ENCODE measurements at places on chromosomes 6 and 20.

GRCh38 chr20:15176929-15177328 is 839.5 kb upstream of the FLRT3 start:
- DNase-seq, result no peak

GRCh38 chr20:46388201-46388836 is 18.1 kb downstream of the ELMO2 start:
- DNase-seq, result no peak

- no peak for DNase-seq
These were observed 203.8 kb upstream of the PCSK2 start for GRCh38 chr20:17023036-17023435.

- DNase-seq, result no peak
These were observed 39.5 kb downstream of the FBXO5 start for GRCh38 chr6:152943260-152943897.

DNA sequence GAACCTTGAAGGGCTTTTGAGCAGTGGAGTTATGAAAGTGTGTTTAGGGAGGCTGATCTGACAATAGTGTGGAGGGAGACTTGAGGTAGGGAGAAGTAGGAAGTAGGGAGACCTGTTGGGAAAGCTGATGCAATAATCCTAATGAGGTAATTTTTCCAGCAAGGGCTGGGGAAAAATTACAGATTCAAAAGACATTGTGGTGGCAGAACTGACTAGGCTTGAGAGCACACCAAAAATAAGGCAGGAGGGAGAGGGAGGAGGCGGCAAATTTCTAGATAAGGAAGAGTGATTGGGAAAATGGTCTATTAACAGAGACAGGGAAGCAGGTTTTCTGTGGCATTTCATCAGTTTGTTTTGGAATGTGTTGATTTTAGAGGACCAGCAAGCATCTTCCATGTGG is 5.5 kb downstream of the PRRT1 start:
- no peak for DNase-seq

DNA sequence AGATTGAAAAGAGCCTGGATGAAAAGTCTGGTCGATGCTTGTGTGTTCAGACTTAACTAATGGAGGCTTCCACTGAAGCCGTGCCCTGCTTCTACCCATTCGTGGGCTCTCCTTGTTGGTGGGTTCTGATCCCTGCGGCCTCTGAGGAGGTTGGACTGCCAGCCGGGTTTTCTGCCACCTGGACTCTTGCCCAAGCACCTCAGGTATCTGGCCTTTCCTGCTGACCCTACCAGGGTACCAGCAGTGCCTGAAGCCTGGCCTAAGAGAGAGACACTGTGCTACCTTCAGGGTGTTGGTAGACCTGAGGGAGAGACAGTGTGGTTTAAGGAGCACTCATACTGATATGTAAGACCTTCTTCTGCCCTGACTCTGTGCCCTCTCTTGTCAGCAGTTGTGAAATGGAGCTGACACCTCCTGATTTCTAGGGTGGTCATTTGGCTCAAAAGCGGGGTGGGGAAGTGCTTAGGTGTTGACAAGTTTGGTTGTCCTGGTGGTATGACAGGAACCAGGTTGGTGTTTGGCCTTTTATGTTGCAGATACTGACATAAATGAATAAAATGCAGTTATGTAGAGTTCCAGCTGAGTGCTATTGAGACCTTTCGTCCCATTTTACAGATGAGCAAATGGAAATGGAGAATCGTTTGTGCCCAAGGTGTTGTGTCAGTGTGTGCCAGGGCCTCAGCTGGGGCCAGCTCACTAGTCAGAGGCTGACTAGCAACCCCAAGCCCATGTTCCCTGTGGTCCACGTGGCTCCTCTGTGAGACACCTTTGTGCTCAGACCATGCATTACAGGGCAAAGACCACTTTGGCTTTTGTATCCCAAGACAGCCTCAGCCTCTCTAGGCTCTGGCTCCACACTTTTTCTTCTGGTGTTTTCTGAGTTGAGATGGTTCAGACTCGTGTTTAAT is 3.1 kb downstream of the PLCG1 start:
- no peak for DNase-seq

DNA sequence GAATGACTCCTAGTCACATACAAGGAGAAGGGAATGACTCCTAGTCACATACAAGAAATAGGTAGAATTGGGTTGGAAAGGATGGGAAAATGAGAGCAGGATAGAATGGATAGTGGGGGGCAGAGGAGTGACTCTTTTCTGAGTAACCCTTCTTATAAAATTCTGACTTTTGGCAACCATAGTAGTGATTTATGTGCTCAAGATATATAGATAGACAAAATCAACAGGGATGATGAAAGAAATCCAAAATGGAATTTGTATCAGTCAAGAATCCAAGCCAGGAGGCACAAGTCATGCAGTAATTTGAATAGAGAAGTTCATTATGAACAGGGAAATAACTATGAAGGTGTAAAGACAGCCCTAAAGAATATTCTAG is 41.7 kb downstream of the ADAT2 start:
- no peak for DNase-seq

GRCh38 chr6:31462026-31462963 is 35.6 kb upstream of the MICB start:
- no peak for DNase-seq

GRCh38 chr6:167574431-167575151 is 249.7 kb downstream of the TTLL2 start:
- DNase-seq, result peak; percentile 66

GRCh38 chr6:133130863-133131262 is 110.3 kb upstream of the EYA4 start:
- DNase-seq, result no peak

DNA sequence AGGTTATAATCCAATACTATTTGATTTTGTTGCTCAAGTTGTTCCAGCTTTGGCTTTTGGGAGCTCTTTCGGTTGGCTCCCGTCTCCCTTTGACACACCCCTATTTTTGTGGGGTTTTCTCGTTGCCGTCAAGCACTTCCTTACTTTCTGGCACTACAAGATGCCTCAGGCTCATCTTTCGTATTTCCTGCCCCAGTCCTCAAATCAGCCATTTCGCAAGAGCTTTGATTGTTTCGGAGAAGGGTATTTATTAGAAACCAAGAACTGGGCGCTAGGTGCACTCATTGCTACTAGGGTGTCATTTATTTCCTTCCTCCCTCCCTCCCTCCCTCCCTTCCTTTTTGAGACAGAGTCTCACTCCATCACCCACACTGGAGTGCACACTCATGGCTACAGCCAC is 13.3 kb upstream of the SOX12 start:
- DNase-seq, result no peak

GRCh38 chr6:110422444-110422822 is 7.1 kb upstream of the DDO start:
- no peak for DNase-seq

- DNase-seq, result no peak
These were observed 588.2 kb upstream of the NRSN1 start for GRCh38 chr6:23537828-23538227.

- DNase-seq, result no peak
These were observed 81.6 kb downstream of the FOXA2 start for GRCh38 chr20:22502731-22503191.

- no peak for DNase-seq
These were observed 708.4 kb upstream of the CITED2 start for GRCh38 chr6:140082867-140083297.

DNA sequence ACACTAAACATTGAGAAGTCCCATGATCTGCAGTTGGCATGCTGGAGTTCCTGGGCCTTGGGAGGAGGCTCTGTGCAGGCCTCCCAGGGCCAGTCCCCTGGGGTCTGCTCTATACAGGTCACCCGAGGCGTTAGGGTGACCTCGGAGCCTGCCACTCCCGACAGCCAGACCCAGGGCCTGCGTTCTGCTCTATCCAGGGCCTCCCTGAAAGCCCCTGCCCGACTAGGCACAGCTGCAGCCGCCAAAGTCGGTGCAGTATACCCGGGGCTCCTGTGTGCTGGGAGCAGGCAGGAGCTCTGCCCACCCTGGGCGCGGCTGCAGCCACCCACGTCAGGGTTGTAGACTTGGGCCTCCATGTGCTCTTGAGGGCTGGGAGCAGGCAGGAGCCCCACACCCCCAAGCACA is 6.3 kb upstream of the OR14J1 start:
- DNase-seq, result no peak

DNA sequence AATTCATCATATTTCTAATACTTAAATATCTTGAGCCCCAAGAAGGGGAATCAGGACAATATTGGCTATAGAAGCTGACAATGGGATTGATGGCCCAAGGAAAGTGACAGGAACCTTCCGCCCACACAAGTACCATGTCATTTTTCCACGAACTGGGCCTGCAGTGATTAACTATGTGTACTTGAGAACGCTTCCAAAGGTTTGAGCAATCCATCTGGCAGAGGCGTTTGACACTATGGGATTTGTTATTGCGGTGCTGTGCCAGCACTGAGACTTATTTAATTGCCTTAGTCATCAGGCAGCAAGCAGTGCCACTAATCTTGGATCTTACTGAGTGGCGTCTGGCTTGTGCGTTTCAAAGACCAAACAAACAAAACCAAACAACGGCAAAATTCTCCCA is 135.6 kb upstream of the UST start:
- no peak for DNase-seq

DNA sequence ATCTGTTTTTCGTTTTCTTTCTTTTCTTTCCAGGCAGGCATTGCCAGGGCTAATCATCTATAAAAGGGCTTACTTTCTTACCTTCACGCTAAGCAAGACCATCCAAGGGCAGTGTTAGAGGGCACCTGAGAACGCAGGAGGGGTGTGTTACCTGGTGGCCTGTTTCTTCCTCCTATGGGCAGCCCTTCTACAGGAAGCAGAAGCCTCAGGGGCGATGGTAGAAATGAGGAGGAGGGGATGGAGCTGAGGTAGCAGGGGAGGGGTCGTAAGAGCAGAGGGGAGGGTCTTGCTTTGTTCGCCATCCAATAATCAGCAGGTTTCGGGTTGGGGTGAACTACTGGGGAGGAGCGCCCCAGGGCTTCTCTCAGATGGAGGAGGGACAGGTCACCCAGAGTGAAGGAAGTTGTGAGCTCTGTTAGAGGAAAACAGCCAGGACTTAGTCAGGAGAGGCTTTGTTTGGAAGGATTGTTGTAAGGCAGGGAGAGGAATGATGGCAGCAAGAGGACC is 1.5 kb upstream of the CCR6 start:
- DNase-seq, result no peak

DNA sequence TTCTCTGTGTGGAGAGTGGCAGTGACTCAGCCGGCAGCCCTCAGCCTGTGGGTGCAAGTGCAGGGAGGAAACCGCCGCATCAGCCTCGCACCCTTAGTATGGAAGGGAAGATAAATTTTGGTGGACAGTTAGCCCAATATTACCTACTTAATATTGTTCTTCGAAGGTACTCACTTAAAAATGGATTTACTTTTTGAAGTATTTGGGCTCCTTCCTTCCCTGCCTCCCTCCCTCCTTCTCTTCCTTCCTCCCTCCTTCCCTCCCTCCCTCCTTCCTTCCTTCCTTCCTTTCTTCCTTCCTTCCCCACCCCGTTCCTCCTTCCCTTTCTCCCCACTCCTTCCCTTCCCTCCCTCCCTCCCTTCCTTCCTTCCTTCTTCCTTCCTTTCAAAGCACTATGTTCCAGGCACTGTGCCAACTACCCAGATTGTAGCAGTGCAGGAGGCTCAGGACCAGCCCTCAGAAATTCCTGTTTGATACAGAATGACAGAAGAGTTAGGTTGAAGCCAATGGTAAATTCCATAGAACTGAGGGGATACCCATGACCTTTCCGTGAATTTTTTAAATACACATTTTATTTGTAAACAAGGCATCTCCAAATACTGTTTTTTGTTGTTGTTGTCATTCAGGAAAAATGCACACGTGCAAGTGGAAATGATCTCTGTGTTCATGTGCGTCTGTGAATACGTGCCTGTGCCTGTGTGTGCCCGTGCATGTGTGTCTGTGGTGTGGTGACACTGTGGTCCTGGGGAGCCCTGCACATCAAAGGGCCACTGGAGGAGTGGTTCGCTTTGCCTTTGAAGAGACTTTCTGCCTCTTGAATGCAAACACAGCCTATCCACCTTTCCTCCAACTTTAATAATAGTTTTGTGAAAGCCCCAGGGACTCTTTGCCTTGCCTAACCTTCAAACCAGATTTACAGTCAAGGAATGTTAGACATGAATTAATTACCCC is 141.7 kb downstream of the EDN3 start:
- DNase-seq, result no peak

DNA sequence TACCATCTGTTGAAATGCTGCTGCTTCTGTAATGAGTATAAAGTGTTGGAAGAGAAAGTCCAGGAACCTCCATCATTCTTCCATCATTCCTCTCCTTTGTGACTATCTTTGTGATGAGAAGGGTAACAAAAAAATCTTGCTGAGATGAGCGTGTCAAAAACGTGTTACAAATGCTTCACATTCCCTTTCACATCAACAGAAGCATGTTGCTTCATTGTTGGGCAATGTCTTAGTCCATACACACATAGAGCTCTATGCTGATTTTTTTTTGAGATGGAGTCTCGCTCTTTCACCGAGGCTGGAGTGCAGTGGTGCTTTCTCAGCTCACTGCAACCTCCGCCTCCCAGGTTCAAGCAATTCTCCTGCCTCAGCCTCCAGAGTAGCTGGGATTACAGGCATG is 114.1 kb upstream of the ESR1 start:
- DNase-seq, result no peak

GRCh38 chr6:126266664-126267063 is 73.3 kb upstream of the CENPW start:
- no peak for DNase-seq

GRCh38 chr20:62808211-62808865 is 3.7 kb downstream of the OGFR start:
- DNase-seq, result no peak

GRCh38 chr20:45044084-45044573 is 56.8 kb downstream of the KCNS1 start:
- DNase-seq, result peak; percentile 15

DNA sequence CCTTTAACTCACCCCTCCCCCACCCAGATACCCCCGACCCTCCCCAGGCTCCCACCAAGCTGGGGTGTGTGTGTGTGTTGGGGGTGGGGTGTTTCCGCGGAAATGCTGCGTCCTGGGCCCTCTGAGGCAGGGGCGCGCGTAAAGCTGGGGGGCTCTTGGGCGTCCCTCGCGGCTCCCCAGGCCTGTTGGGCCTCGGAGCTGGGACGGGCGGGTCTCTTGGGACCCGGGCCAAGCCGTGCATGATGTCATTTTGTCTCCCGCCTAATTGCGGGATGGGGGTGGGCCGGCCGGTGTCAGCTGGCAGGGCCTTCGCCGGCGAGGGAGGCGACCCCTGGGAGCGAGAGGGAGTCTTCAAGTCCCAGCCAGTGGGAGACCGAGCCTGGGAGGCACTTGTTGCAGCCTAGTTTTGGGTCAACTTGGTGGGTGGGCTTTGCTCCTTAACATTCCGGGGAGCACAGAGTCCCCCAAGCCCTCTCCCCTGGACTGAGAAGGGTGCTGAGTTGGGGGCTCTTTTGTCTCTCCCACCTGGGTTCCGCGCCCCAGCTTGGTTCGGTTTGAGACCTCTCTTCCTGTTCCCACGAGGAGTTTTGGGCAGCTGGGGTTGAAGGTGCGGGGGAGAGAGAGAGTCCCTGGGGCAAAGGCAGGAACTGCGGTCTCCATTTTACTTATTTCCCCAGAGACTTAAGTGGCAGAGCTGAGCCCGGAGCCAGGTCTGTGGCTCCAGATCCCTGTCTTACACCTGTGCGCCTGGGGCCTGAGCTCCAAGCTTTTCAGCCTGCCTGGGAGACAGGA is 623 bp downstream of the MYBL2 start:
- DNase-seq, result peak; percentile 37

GRCh38 chr6:63997734-63998133 is 362.1 kb downstream of the PHF3 start:
- no peak for DNase-seq

GRCh38 chr6:38024908-38025307 is 205.4 kb downstream of the ZFAND3 start:
- DNase-seq, result no peak

- no peak for DNase-seq
These were observed 115.4 kb downstream of the CFAP61 start for GRCh38 chr20:20167698-20168097.

GRCh38 chr6:69795469-69796072 is 1.2 kb downstream of the LMBRD1 start:
- no peak for DNase-seq

- no peak for DNase-seq
These were observed 9.1 kb upstream of the TJAP1 start for GRCh38 chr6:43468240-43468639.

Data from right kidney (tissue), 9 donors.